ENCODE measurements at places on chromosomes 7 and 10.

GRCh38 chr10:131872011-131872826 is 28.6 kb upstream of the PPP2R2D start:
- DNase-seq = no peak

DNA sequence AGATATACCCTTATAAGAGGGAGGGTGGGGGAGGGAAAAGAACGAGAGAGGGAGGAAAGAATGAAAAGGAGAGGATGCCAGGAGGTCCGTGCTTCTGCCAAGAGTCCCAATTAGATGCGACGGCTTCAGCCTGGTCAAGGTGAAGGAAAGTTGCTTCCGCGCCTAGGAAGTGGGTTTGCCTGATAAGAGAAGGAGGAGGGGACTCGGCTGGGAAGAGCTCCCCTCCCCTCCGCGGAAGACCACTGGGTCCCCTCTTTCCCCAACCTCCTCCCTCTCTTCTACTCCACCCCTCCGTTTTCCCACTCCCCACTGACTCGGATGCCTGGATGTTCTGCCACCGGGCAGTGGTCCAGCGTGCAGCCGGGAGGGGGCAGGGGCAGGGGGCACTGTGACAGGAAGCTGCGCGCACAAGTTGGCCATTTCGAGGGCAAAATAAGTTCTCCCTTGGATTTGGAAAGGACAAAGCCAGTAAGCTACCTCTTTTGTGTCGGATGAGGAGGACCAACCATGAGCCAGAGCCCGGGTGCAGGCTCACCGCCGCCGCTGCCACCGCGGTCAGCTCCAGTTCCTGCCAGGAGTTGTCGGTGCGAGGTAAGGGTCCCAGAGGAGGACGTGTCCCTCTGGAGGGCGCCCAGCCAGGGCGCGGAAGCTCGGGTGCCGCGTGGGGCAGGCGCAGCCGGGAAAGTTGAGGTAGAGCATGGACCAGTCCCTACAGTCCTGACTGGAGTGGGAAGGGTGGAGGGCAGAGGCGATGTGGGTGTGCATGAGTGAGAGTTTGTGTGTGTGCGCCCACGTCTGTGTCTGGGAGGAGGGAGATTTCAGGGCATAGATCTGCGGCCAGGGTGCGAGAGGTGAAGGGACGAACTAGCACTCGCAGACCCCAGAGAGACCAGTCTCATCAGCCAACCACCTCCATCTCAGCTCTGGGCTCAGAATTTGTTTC is 844 bp downstream of the GRM3 start:
- DNase-seq = no peak

DNA sequence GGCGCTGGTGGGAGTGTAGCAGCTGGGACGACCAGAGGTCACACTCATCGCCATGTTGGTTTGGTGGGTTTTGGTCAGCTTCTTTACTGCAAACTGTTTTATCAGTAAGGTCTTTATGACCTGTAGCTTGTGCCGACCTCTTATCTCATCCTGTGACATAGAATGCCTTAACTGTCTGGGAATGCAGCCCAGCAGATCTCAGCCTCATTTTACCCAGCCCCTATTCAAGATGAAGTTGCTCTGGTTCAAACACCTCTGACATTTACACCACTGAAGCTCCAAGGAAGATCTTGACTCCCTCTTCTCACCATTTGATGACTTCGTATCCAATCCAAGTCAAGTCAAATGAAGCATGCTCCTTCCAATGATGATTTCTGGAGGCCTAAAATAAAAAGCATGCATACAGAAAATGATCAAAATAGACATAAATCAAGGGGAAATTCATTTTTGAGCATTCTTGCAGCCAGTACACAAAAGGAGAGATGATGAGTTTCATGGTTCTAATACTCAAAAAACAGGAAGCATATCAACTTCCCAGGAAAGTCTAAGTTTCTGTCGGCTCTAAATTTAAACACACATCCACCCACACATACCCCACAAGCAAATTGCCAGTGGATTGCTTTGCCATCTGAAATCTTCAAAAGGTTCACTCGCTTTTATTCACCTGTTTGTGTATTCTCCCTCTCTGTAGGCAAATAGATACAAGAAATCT is 2.4 kb upstream of the PSMG3 start:
- no peak for DNase-seq

DNA sequence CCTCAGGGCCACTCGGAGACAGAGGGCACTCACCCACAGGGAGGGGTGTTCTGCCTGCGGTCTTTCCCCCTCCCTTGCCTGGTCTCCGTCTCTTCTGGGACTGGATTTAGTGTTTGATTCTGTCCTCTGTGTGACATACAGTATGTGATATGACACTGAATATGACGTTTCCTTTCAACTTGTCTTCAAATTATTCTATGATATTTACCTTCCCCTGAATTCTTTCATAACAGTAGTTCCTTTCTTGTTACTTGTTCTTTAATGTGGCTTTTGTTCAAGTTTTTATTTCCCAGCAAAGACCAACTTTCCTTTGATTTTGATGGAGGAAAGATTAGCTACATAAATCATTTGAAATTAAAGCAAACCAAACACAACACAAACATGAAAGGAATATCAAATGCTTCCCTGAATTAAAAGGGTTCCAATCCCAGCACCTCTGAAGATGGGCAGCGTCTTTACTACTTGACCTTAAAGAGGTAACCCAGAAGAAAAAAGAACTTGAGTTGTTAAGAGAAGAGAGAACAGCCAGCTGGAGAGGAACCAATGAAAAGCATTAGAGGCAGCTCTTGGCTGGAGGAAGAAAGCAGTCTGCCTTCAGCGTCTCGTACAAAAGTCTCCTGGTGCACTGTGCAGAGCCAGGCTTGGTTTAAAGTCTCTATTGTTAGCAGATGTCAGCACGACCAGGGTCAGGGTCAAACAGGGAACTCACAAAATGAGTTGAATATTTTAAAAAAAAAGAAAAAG is 18.3 kb upstream of the RHEB start:
- DNase-seq = no peak

- DNase-seq = peak; percentile 48
Observed at GRCh38 chr7:135971366-135971725, 5.8 kb downstream of the MTPN start.

- DNase-seq = no peak
Observed at GRCh38 chr10:43265799-43266721, 805 bp downstream of the RASGEF1A start.

DNA sequence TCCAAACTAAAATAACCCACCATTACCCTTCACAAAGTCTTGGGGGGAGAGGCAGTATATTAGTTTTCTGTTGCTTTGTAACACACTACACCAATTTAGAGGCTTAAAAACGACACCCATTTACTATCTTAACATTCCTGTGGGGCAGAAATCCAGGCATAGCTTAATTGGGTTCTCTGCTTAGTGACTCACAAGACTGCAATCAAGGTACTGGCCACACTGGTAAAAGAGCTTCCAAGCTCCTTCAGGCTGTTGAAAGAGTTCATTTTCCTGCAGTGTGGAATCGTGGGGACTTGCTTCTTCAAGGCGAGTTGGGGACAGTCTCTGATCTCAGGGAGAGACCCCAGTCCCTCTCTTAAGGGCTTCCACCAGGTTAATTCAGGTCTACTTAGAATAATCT is 139.1 kb downstream of the XPNPEP1 start:
- DNase-seq = no peak
